ENCODE measurements at places on chromosomes 1 and 21.

DNA sequence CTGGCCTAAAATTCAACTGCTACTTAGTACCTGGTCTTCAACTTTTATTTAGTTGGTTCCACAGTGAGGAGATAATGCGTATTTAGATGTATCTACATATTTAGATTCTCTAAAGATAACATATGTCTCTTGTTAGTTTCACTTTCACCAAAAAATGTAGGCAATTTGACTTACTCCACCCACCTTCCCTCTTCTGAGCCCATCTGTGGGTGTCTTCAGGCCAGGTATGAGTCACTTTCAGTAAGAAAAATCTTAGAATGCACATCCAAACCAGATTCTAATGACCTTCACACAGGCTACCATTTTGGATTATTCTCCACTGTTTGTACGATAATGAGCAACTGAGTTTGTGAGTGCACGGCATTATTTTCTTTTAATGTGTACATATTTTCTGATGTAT lies 501.7 kb downstream of the NEGR1 start:
- no peak for DNase-seq

- no peak for DNase-seq
Measured at GRCh38 chr1:226845624-226846023, 24.8 kb upstream of the PSEN2 start.

DNA sequence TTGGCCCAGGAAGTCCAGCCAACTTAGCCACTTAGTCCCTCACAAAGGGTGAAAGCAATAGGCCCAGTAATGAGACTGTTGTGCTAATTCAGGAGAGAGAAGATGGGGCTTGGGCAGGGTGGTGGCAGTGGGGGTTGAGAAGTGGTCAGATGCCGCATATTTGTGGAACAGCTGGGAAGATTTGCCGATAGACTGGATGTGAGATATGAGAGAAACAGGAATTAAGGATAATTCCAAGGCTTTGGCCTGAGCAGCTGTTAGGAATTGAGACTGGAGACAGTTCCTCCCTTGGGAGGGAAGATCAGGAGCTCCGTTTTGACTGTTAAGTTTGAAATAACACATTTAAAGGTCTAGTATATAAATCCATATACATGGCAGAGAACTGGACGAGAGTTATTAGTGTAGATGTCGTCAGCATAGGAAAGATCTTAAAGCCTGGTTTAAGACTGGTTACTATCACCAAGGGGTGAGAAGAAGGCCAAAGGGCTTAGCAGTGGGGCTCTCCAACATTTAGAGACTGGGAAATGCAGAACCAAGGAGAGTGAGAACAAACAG lies 323.7 kb upstream of the FAM78B start:
- DNase-seq: no peak

- DNase-seq: no peak
Measured at GRCh38 chr21:45427331-45428271, 22.6 kb downstream of the COL18A1 start.

- DNase-seq: no peak
Measured at GRCh38 chr1:42152907-42153600, at the start of gene GUCA2B. Gene GUCA2B (plus strand): TSS chr1:42153410. CDS start chr1:42153451, 41 bp downstream.

DNA sequence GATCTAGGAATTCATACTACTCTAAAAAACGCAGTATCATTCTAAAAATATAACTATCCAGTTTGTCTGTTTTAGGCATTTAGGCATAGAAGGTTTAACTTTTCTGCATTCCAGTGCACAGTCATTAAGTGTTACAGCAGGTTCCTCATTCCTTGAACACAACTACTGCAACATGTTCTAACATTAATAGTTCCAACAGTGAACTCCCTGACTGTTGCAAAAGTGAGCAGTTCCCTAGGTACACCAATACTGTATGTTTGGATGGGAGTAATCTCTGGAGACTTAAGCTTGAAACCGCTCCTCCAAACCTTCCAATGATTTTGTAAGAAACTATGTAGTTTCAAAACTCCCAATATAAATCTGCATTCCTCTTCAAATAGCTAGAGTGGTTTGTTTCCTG lies 46.2 kb downstream of the UCHL5 start:
- no peak for DNase-seq

DNA sequence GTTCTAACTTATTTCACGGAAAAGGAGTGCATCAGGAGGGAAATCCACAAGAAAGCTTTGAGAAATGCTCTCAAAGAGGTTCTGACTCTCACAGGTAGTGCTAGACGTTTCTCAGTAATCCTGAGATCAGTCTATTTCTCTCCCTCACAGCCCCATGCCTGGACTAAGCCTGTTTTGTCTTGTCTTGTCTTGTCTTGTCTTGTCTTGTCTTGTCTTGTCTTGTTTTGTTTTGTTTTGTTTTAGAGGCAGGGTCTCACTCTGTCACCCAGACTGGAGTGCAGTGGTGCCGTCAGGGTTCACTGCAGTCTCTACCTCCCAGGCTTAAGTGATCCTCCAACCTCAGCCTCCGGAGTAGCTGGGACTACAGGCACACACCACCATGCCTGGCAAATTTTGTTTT lies 133.3 kb upstream of the SGIP1 start:
- no peak for DNase-seq

GRCh38 chr1:230536641-230537155 lies 105.6 kb upstream of the COG2 start:
- DNase-seq: peak; percentile 49

DNA sequence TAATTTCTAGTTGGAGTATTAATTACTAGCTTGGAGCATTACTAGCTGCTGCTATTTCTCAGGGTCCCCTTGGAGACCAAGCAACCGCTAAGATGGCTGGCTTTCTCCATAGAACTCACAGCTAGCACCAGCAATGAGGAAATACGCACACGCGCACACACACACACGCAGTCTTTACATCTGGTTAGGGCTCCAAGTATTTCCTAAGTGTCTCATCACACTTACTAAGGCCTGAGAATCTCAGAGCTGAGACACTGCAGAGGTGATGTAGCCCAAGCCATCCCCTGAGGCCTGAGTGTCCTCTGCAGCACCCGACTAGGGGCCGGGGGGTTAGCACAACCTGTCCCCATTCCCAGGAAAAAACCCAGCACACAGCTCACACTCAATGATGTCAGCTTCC lies 42.5 kb downstream of the ITPKB start:
- DNase-seq: no peak

DNA sequence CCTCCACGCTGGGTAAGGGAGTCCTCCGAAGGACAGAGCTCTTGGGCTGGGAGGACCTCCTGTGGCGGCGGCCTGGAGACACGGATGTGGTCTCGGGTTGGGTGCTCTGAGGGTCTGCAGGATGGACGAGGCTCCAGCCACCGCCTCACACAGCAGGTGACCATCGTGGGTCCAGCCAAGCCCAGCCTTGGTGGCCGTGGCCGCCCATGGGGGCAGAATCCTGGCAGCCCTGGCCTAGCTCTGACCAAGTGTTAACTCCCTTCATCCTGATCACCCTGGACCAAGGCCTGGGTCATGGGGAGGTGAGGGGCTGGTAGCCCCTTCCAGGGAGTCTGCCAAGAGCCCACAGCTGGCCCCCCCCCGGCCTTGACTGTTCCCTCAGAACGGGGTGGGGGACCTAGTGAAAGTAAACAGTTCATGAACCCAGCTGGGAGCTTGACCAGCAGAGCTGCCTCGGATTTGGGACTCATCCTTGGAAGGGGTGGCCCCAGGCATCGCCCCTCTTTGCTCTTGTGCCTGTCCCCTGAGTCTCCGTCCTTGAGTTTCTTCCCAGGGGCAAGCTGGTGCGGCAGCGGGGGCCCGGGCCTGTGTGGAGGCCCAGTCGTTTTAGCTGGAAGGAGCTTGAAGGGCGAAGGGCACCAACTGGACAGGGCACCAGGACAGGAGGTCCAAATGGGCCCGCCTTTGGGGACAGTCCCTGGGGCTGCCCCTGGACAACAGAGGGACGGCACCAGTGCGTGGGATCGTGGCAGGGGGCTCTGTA lies 17.8 kb downstream of the ARHGEF16 start:
- DNase-seq: no peak

- no peak for DNase-seq
Measured at GRCh38 chr1:215119056-215119455, 36.5 kb downstream of the KCNK2 start.

DNA sequence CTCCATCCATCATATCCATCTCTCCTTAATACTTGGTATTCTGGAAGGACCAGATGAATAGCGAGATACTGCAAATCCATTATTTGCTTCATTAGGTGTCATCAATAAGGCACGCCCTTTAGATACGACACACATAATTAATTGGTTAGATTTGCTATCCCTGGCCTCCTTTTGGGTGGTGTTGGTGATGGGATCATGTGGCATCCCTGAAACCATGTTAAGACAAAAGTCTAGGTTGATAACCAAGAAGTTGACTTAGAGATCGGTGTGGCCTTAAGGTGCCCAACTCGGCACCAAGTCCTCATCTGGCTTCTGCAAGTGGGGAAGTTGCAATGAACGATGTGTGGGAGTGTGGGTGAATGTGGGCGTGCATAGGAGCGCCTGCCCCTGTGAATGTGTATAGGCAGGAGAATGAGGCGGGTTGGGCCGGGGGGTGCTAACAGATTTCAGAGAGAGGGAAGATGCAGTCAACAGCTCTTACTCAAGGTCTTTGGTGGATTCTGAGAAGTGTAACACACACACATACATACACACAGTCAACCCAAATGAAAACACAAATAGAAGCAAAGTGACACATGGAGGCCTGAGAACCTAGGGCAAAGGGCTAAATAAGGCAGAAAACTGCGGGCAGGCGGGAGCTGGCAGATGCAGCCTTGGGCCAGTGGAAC lies 415.7 kb upstream of the ESRRG start:
- DNase-seq: no peak

DNA sequence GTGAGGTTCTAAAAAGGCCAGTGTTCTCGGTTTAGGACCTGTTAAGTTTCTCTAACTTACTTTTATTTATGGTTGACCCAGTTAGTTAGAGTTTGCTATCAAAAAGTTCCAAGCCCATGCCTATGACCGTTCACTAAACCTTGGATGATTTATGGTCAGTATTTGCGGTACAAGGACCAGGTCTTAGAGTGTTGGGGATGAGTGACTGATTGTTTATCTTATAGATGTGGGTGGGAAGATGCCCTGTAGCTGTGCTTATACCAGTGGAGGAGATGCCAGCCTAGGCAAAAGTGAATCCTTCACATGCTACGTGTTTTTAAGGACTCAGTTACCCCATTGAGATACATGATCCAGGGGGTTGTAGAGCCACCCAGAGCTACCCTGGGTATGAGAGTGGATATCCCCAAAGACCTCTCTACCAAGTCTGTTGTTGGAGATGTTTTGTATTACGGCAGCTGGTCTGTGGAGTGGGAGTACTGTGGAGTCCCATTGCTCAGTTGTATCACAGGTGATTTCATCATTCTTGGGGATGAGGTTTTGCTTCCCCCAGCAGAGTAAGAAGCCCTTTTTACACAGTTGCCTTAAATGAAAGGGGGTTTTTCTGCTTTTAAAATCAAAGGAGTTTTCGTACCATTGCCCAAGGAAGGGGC lies 2.1 kb downstream of the SLC22A15 start:
- no peak for DNase-seq

GRCh38 chr1:148160343-148161052 lies 8.4 kb upstream of the NBPF11 start:
- DNase-seq: no peak

DNA sequence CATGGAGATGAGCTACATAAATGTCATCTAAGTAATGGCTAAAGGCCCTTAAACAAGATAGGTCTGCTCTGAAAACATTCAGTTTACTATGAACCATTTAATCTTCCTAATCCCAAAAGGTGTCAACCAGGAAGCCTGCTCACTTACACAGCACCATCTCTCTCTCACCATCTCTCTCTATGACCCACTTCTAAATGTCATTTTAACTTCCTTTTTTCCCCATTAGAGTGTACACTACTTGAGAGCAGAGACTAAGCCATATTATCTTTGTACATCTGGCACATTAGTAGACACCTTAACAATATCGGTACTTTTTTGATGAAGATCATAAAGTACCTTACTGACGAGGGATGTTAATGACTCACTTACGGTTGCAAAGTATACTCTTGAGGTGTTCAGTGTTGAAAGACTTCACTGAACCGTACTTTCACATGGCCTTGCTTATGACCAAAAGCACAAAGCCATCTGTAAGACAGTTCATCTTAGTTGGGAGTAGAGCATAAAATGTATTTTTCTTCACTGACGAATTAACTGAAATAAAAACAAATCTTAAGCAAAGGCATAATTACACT lies 25.4 kb downstream of the FBXO42 start:
- no peak for DNase-seq

DNA sequence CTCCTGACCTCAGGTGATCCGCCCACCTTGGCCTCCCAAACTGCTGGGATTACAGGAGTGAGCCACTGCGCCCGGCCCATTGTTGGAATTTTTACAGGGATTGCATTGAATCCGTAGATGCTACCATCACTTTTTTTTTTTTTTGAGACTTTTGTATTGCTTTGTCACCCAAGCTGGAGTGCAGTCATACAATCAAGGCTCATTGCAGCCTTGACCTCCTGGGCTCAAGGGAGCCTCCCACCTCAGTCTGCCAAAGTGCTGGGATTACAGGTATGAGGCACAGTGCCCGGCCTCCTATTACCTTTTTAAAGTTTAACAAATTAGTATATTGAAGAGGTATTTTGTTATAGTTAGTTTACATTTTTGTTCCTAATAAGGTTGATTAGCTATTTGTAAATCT lies 62.2 kb upstream of the SLC45A1 start:
- no peak for DNase-seq

DNA sequence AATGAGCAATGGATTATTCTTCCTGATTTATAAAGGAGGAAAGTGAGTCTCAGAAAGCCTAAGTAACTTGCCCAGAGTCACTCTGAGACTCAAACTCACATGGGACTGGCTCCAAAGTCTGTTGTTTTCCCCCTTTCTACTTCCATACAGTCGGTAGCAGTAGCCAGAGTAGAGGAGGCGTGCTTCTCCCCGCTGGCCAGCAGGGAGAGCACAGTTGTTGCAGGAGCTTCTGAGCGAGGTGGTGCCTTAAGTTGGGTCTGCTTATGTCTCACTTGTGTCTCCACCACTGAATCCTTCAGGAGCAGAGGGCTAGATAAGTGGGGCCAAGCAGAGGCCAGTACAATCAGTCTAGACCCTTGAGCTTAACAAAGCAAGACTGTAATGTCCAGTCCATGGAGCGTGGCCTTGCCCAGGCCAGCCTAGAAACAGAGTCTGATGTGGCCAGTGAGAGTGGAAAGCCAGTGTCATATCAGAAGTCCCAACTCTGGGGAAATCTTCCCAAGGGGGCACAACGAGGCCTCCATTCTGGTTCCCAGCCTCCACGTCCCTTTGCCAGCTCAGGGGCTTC lies 181.9 kb downstream of the ZSCAN20 start:
- DNase-seq: no peak

GRCh38 chr1:158075078-158075477 lies 81.6 kb downstream of the KIRREL1 start:
- no peak for DNase-seq
